ENCODE measurements at places on chromosomes 4 and X. TPM values are rescaled to one million over a fixed set of nuclear protein-coding genes. Genes with fewer than 3 reads are reported as not detected.

Gene CNGA2
- not detected for total RNA-seq

Gene CENPVL3
- total RNA-seq: not detected

- DNase-seq: no peak
Observed at GRCh38 chr4:99383399-99383798, 30.9 kb upstream of the ADH1C start.

GRCh38 chrX:69025802-69026301 is 139.4 kb downstream of the PJA1 start:
- DNase-seq: no peak

GRCh38 chrX:12378253-12378652 is 240.0 kb downstream of the FRMPD4 start:
- DNase-seq: no peak

GRCh38 chr4:118981171-118981838 is 92.7 kb downstream of the SYNPO2 start:
- no peak for DNase-seq

- DNase-seq: no peak
Observed at GRCh38 chrX:18151649-18152048, 69.0 kb downstream of the BEND2 start.
